ENCODE measurements at places on chromosomes 2 and 18.

DNA sequence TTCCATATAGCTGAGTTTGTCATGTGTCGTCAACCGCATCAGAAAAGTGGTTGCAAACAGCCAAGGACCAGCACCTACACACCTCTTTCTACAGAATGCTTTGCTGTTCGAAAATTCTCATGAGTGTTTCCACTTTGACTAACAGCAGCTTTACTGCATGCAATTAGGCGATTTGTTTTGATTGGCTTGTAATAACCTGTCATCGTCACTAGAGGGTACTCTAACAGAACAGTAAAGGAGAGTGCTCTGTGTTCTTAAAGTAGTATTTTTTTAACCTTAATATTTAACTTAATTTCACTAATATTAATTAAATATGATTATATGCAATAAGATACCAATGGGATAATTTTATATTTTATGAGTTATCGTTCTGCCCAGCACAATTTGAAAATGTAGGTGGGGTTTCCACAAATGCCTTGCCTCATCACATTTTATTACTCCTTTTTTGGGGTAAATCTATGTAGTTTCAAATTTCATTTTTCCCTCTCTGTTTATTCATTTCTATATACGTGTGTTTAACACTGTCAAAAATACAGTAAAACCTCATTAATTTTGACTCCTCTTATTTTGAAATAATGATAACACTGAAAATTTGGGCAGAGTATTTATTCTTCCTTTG, 502.2 kb downstream of the NRXN1 start:
- DNase-seq: no peak

DNA sequence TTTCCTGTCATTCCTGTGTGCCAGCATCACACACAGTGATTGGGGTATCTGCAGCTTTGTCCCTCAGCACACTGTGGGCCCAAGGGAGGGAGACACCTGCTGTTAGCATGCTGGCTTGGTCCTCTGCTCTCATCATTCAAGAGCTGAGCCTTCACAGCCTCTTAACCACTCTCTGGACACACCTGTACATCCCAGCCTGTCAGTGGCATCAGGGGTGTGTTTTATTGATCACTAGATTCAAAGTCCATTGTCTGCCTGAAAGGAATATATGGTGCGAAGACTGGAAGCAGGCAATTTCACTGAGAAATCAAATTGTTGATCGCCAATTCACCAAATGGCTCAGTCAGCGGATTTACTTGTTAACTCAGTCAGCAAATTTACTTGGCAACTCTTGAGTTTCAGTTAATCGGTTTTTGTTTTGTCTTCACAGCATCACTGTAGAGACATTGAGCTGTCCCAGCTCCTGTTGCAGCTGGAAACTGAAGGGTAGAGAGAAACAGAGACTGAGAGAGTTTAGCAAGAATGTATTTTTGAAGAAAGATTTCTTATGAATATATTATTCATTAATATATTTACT, 56.3 kb upstream of the TMEM200C start:
- no peak for DNase-seq

DNA sequence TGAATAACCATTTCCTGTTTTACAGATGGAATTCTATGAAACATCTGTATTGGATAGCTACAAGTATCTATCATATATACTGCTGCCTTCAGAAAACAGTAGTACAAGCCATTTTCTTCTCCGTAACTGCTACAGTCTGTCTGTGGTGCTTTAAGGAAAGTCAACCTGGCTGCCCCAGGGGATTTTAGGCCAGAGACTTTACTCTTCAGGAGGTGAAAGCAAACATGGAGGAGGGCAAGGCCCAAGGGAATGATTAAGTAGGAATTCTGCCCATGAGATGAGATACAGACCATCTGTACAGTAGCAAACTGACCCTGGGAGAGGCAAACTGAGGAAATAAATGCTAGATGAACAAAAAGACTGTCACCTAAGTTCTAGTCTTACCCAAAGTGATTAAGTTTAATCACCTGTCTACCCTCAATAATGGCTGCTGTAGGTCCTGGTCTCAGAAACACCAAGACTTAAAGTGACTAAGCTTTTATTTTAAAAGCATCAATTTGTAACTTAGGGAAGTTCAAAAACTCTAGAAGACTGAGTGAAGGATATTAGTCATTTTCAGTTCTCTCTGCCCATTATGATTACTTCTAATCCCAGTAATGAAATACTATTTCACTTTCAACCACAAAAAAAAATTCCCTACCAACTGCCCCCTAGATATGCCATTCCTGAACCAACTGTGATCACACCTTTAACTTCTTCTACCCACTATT, 14.8 kb downstream of the MBD2 start:
- no peak for DNase-seq

- DNase-seq: no peak
Measured at GRCh38 chr2:233990261-233990798, 60.2 kb upstream of the SPP2 start.

DNA sequence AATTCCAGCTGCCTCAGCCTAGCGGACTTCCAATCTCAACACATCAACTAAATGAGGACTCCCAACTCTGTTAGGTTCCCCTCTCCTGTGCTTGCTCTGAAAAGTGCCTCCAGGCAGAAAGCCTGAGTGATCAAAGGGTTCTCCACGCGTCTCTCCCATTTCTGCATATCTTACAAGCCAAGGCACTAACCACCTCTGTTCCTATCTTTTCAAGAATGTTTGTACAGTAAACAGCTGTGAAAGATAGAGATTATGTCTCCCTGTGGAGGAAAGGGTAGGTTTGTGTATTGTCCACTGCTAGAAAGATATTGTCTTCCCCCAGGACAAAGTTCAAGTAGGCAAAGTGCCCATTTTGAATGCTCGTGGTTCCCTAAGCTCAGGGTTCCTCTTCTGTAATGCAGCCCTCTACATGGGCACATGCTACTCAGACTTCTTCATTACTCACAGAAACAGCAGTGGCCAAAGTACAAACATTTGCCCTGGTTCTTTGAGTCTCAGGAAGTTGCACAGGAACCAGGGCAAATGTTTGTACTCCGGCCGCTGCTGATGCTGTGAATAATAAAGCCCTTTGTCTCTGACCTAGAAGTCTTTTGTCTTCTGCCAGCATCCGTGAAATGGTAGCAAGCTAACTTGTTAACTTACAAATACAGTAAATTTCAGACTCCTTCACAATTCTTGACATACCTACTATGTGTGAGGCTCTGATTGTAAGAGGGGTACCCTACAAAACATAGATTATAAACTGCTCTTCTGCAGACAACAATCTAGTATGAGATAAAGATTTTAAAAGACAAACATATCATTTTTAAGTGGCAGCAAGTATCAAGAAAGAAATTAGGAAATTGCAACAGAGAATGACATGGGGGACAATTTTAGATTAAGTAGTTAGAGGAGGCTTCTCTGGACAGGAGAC, 44.5 kb downstream of the PKDCC start:
- DNase-seq: no peak

GRCh38 chr18:59900222-59901128, 679 bp downstream of the PMAIP1 start:
- DNase-seq: no peak

DNA sequence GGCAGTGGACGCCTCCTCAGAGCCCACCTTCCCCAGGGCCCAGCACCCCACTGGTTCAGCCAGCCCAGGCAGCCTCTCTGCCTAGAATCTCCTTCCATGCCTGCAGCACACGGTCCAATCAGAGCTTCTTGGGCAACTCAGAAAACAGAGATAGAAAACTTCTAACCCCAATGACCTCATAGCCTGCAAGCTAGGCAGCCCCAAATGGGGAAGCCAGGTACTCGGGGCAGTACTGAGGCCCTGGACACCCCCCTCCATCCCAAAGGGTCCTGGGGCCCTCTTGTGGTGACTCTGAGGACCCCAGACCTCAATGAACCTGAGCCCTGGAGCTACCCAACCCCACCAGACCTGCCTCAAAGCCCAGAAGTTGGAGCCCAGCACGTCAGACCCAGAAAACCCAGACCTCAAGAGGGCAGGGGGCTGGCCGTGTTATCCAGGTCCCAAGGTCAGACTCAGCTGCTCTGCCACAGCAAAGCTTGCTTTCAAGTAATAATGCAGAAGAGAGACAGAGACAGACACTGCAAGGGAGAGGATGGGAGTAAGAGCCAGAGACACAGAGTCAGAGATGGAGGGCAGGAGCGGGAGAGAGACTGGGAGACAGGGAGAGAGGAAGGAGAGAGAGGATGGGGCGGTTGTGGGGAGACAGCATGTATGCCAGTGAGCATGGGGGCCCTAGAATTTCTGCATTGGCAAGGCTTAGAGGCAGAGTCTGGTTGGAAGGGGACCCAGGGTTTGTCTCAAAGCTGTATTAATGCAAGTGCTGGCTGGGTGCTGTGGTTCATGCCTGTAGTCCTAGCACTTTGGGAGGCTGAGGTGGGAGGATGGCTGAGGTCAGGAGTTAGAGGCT, 28.2 kb downstream of the SERTAD2 start:
- DNase-seq: no peak

DNA sequence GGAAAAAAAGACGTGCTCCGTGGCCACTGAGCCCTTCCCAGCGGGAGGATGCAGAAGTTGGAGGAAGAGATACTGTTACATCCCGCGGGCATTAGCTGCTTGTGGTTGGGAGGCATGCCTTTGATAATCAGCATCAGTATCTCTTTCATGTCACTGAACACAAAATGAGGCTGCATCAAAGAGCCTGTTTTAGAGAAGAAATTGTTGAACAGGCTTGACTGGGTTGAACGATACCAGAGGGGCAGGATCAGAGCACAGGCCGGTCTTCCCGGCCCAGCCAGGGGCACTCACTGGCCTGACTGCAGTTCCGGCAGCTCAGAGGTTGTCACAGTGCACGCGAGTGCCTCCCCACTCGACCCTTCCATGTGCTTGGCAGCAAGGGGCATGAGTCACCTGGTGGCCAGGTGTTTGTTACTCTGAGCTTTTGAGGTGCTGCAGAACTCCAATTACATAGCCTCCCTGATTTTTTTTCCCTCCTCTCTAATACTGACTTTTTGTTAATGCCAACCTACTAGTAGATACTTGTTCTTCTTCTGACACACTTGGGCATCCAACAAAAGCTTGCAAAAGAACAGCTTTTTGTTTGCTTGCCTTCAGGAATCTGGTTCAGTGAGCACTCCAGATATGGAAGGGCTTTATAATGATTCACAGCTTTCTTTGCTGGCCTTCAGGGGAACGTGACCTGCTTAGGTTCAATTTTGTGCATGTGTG, 121.6 kb downstream of the VAPA start:
- no peak for DNase-seq

DNA sequence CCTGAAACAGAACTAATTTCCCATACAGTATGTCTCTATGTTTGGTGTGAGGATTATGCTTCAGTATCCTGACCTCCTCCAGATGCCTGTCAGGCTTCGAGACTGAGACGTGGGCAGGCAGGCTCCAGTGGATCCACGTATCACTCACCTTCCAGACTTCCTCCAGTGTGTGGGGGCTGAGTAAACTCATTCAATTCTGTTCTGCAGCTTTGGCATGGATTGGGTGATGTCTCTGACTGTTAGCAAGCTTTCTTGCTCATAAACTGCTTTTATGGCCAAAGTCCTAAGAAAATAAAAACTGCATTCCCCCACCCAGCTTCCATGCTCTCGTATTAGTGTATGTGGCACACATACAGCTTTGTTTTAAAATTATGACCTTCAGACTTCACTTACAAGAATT, 53.6 kb downstream of the CCDC93 start:
- DNase-seq: no peak

DNA sequence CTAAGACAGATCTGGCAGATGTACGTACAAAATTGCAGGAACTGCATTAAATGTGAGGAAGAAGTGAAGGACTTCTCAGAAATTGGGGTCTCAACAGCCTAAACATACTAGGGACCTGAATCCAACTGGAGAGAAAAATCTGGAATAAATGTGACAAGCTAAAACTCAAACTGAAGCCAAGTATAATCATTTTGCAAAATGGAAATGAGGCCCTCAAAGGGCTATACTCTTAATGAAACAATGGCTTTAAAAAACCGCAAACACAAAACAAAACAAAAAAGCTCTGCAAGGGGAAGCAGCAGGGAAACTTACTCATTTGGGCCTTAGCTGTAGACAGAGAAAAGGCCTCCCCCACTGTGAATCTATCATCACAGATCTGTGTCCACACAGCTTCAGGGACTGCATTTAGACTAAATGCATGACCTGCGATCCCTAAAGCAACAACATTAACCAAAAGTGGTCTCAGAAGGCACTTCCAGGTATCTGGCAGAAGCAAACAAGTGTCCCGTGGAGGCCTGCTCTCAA, 63.2 kb downstream of the CCBE1 start:
- DNase-seq: no peak

- DNase-seq: no peak
Measured at GRCh38 chr18:50282521-50283335, 1.4 kb upstream of the MBD1 start.

- DNase-seq: no peak
Measured at GRCh38 chr18:3171631-3172030, 48.1 kb downstream of the MYOM1 start.

DNA sequence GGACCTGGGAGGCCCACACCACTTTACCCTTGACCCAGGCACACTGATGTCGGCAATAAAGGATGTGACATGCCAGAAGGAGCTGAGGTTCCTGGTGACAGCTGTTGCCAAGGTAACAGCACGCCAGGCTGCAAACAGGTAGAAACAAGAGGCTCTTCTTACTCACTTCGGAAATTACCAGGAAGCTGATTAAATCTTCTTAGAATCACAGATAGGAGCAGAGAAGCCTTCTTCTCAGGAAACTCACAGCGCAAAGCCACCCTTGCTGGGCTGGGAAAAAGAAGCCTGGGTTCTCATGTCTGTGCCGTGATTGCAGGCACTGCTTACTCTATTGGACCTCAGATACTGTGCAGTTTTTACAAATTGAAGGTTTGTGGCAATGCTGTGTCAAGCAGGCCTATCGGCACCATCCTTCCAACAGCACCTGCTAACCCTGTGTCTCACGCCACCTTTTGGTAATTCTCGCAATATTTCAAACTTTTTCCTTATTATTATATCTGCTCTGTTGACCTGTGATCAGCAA, 61.0 kb upstream of the TAF1B start:
- DNase-seq: no peak

- DNase-seq: no peak
Measured at GRCh38 chr2:8300905-8301304, 381.0 kb upstream of the ID2 start.

DNA sequence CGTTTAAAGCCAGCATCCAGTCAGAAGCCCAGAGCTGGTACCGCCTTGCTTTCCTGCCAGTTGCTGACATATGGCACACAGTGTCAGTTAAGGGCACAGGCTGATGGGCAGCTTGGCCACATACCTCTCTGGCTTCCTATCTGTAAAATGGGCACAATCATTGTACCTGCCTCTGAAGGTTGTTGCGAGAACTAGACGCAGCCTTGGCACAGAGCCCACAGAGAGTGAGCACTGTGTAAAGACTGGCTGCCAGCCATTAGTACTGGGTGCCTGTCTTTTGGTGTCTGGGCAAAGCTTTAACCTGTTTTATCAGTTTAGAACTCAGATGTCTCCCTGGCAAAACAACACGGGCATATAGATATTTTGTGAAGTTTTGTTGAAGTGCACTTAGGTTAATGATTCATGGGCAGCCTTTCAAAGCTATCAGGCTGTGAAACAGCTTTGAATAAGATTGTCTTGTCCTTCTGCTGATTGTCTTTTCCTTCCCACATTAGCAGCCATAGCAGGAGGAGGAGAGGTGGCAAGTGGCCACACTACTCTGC, 269.5 kb downstream of the NEDD4L start:
- no peak for DNase-seq
